ENCODE measurements at places on chromosomes 1 and 21.

GRCh38 chr1:154989195-154989860 is 4.1 kb upstream of the LENEP start:
- no peak for DNase-seq

- DNase-seq = no peak
Measured at GRCh38 chr1:211574705-211575104, 4.3 kb downstream of the SLC30A1 start.

DNA sequence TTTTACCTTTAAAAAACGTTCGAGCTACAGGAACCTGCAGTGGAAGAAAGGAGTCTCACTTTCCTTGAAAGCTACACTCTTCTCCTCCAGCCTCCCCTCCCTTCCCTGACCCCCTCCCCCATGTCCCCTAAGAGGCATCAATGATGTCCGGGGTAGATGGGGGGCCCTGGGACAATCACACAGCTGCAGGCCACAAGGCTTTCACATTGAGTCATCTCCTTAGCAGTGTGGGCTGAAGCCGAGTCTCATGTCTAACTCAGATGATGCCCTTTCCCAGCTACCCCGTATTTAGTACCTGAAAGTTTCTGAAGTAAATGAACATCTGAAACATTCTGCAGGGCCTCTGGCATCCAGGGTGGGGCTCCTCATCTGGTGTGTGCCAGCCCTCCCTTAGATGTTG is 6.3 kb upstream of the GPR25 start:
- no peak for DNase-seq

- no peak for DNase-seq
Measured at GRCh38 chr21:45821998-45822397, 159.6 kb upstream of the COL6A1 start.

DNA sequence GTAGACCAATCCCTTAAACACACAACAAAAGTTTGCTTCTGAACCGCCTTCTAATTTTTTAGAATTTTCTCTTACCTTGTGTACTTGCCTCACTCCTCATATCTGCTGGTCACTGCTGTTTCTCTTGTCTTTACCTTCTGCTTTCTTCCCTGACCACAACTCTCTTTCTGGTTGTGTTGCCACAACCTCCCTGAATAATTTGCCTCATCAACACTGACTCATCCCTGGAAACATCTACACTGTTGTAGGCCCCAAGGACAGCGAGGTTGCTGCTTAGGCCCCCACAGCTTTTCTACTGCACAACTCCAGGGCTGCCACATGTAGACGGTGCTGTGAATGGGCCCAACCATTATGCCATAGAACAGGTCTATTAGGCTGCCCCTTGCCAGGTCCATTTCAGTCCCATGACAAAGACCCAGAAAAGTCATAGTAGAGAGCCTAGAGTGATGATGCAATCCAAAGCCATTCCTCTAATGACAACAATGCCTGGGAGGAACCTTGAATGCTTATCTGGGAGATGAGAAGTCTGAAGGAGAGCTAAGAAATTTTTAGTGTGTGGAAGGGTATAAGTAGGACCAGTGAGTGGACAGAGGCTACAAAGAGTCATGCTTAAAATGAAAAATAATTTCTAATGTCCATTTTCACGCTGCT is 36.6 kb upstream of the LCE5A start:
- peak; percentile 13 for DNase-seq

DNA sequence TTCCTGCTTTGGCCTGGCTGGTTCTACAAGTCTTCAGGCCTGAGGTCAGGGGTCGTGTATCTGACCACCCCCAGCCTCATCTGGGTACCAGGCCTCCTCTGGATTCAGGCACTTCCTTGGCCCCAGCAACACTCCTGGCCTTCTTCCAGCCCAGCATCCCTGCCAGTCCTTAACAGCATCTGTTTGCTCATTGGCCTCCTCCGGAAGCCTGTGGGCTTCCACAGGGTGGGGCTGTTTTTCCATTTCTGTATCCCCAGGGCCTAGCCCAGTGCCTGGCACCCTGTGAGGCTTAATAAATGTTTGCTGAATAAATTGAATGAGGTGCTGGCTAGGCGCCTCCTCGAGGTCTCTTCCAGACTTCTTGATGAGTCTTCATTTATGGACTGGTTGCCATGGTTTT is 21.5 kb upstream of the GPR37L1 start:
- DNase-seq = no peak

Data from stromal cell of bone marrow (primary cell).